ENCODE measurements at places on chromosomes 3 and 15. TPM values are rescaled to one million over a fixed set of nuclear protein-coding genes. Genes with fewer than 3 reads are reported as not detected.

Gene UBE2E2
- 67.1 TPM for polyA plus RNA-seq

Gene CIB2
- 15.6 TPM for polyA plus RNA-seq

DNA sequence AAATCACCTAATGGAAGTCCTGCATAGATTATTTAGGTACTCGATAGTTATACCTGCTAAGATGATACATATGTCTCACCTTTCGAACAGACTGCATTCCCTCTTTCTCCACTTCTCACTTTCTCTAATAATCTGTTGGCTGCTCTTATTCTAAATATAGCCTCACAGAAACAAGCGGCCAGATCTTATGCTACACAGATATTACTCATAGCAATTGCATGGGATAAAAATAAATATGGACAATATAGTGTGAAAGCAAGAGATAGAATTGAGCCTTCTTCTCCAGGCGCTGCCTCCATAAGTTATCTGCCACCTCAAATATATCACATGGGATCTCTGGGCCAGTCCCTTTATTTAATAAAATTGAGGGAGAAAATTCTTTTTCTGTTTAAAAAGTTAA is 29.5 kb upstream of the TGFBR2 start:
- DNase-seq = no peak

DNA sequence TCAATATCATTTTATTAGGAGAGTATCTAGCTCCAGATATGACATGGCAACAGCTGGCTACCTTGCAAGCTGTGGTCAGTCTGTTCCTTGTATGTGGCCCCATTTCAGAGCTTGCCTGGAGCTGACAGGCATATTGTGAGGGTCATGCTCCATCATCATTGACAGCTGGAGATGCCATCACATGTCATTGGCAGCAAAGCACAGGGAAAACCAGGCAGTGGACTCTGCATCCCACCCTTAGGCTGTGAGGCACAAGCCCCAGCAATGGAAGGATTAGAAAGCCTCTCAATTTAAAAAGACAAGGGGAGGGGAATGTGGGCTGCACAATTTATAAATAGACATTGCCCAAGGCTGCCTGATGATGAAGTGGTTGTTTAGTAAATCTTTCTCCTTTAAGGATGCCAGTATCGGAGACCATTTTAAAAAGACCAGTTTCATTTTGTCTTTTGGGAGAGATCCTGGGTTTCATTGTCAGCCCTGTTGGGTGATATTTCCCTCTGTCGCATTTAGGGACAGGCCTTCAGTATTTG is 27.9 kb downstream of the LNP1 start:
- no peak for DNase-seq

DNA sequence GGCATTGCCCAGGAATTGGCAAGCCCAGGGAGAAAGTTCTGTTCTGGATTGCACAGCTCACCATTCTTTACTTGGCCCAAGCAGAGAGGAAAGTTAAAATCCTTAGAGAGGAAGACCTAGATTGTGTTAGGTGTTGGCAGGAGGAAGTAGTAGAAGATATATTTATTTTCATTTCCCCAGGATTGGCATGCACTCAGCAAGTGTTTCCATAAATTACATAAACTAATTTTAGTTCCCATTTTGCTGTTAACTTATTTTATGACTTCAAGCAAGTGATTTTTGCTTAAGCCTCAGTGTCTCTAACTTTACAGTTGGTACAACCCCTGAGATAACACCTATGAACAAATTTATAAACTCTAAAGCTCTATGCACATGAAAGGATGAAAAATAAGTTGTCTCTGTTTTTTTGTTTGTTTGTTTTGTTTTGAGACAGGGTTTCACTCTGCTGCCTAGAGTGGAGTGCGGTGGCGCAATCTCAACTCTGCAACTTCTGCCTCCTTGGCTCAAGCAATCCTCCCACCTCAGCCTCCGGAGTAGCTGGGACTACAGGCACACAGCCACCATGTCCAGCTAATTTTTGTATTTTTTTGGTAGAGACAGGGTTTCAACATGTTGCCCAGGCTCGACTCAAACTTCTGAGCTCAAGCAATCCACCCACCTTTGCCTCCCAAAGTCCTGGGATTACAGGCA is 31.2 kb upstream of the TOP2B start:
- DNase-seq = no peak

GRCh38 chr3:52873433-52874159 is 23.8 kb downstream of the STIMATE start:
- DNase-seq = no peak

- DNase-seq = no peak
These were observed 1.7 kb upstream of the NME9 start for GRCh38 chr3:138331143-138331894.

Measured in left renal pelvis (tissue), 4 donors.